Left kidney (tissue), 8 donors: ENCODE measurements at places on chromosomes 2 and 18.

DNA sequence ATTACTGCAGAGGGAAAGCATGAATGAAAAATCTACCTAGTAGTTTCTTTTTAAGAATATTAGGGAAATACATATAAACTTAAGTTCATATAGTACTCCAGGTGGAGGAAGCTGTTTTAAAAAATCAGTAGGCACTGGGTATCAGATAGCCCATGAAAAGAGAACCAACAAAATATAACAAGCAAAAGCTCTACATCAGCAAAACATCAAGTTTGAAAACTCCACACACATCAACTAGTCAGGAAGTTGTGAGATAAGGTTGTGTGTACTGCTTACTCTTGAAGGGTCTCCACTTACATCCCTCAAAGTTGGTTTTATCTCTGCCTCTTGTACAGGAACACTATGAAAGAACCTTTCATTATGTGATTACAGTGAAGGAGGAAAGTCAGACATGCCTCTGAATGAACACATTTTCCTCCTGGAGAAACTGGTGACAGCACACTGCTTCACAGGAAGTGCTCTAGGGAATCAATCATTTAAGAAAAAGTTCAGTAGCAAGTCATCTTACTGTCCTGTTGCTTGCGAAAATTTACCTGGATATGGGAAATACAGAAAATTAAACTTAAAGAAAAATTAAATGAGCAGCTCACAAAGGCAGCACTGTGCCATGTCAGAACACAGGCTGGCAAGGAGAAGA, 57.7 kb downstream of the THADA start:
- no peak for DNase-seq

DNA sequence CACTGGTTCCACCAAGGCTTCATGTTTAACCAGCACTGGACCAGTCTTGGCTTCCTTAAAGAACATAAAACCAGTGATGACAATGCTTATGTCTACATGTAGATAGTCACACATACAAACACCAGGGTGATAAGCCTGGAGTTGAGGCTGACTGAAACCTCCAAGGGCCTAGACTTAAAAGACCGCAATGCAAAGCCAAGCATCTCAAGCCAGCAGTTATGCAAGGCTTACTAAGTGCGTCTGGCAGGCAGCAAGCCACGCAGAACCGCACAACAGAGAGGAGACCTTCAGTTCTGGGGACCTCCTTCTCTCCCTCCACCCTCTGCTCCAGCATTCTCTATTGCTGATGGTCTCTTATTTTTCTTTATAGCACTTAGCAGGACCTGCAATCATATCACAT, 63.2 kb upstream of the ACAA2 start:
- no peak for DNase-seq

DNA sequence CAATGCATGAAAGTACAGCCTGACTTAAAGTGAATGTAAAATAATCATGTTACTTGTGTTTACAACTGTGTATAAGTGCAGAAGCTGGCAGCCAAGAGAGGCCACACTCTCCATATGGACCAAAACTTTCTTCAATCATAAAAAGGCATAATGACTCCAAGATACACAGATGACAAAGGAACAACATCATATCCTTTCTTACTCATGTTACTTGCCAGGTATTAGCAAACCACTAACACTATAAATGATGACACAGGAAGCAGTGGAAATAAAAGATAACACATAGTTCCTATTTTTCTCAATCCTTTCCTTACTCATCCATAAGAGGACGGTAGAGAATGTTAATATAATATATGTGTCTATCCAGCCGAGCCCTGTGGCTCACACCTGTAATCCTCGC, 400.0 kb upstream of the CDH2 start:
- DNase-seq: no peak

GRCh38 chr18:3526421-3527354, 76.7 kb downstream of the TGIF1 start:
- DNase-seq: no peak

DNA sequence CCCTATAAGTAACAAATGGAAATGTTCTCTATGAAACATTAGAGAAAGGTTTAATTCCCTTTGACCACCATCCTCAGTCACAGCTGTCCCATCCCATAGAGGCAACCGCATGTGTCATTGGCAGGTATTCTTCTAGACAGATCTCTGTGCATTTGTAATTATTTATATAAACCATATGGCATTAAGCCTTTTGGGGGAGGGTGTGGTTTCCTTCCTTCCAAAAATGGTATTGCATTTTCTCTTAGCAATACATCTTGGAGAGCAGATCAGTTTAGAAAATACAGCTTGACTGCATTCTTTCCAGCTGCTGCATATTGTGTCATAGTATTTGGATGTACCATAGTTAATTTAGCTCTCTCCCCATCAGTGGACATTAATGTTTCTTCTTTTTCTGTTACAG, 57.7 kb downstream of the LCLAT1 start:
- no peak for DNase-seq
